ENCODE measurements at places on chromosomes 13 and 19.
A peak's percentile ranks its signal among the peaks of the same experiment; 100 is the strongest.

- DNase-seq = no peak
These were observed 28.2 kb downstream of the DACH1 start for GRCh38 chr13:71838842-71839241.

DNA sequence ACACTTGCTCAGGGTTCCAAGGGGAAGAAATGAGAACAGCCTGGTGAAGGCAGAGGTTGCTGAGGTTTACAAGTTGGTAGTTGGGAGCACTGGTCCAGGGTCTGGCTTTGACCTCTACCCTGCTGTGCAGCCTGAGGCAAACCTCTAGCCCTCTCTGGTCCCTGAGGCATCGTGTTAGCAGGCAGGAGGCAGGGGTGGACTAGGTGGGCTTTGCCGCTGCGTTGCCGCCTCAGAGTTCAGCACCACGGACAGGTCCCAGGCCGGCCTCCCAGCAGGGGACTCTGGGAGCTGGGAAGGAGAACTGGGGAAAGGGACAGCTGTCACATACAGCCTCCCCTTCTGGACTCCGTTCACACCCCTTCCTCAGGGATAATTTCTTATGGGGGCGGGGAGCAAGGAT, 3.1 kb downstream of the NCAN start:
- DNase-seq = no peak

- no peak for DNase-seq
These were observed 3.3 kb downstream of the LYL1 start for GRCh38 chr19:13099073-13099999.

DNA sequence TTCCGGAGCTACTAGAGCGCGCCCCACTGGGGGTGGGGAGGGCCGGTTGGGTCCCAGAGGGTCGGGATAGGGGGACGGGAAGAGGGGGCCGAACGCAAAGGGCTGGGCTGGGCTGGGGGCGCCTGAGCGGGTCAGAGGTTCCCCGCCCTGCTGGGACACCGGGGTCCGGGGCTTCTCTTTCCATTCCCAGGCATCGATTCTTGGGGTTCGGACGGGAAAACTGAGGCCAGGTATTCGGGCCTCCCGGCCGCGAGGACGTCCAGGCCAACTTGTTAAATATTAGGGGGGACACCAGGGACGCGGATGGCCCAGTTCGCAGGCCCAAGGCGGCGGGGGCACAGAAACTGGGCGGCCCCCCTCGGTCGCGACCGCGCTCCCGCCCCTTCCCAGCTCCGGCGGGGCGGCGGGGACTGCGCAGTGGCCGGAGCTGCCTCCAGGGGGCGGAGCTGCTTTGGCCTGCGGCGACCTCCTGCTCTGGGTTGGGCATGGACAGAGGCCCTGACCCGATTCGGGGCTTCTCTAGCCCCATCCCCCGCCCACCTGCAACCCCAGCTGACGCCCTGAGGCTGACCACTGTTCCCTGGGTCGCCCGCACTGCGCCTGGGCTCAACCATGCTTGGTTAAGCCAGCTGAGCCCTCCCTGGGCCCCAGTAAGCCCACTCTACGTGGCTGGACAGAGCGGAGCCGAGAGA, 1.2 kb upstream of the KLF16 start:
- no peak for DNase-seq

GRCh38 chr13:43472339-43472738, 314.4 kb downstream of the ENOX1 start:
- no peak for DNase-seq

- no peak for DNase-seq
These were observed 39.9 kb downstream of the ELF1 start for GRCh38 chr13:40979232-40979631.

DNA sequence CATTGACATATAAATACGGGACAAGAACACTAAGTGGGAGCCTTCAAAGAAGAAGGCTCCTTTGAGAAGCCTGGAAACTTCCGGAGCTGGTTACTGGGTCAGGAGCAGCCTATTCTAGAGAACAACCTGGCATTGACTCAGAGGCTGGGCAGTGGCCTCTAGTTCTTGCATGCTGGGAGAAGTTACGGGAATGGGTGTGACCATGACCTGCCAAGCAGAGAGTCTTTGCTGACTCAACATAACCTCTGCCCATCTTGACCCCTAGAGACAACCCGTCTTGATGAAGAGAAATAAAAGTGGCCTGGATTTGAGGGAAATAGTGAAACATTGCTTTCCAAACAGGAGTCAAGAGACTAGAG, 21.0 kb downstream of the STARD13 start:
- no peak for DNase-seq

DNA sequence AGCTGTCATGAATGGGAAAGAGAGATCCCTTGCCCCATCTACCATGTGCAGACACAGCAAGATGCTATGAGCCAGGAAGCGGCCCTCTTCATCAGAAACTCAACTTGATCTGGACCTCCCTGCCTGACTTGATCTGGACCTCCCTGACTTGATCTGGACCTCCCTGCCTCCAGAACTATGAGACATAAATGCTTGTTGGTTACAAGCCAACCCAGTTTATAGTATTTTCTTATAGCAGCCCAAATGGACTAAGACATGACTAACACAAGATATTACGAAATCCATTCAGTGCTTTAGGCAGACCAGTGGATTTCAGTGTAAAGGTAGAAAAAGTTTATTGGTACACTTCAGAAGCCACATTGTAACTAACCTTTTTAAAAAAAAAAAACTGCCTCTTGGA, 15.6 kb downstream of the PCID2 start:
- no peak for DNase-seq

GRCh38 chr13:45584816-45585215, 30.7 kb downstream of the ERICH6B start:
- DNase-seq = no peak

DNA sequence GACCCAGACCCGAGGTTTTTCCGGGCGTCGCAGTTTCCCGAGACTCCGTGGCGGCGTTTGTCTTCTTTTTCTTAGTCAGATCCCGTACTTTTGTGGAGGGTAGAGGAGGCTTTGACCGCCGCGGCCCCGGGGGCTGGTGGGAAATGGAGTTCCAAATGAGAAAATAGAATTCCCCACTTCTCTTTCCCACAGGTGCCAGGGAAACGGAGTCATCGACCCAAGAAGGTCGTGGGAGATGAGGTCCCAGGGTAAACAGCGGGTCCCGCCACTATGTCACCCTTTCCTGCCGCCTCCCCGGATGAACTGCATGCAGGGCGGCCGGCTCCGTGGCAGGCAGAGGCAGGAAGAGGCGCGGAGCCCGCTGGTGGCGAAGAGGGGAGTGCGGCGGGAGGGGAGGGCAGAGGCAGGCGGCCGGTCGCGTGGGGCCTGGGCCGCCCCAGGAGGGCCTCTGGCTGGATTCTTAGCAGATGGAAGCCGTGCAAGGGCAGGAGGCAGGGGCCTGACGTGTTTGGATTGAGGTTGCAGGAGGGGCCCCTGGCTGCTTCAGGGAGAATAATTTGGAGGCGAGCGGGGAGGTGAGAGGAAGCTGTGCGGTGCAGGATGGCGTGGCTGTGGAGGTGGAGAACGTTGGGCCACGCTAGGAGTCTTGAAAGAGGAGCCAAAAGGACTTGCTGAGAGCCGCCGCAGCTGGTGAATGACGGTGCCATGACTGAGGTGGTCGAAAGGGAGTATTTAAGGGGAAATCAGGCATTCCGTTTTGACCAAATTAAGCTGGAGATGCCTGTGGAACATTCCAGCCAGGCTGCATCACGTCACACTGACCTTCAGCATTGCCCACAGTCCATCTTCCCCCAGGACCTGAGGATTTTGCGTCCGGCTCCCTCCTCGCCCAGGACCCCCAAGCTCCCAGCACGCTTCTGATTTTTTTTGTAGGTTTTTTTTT, 11.7 kb downstream of the CYTH2 start:
- no peak for DNase-seq

DNA sequence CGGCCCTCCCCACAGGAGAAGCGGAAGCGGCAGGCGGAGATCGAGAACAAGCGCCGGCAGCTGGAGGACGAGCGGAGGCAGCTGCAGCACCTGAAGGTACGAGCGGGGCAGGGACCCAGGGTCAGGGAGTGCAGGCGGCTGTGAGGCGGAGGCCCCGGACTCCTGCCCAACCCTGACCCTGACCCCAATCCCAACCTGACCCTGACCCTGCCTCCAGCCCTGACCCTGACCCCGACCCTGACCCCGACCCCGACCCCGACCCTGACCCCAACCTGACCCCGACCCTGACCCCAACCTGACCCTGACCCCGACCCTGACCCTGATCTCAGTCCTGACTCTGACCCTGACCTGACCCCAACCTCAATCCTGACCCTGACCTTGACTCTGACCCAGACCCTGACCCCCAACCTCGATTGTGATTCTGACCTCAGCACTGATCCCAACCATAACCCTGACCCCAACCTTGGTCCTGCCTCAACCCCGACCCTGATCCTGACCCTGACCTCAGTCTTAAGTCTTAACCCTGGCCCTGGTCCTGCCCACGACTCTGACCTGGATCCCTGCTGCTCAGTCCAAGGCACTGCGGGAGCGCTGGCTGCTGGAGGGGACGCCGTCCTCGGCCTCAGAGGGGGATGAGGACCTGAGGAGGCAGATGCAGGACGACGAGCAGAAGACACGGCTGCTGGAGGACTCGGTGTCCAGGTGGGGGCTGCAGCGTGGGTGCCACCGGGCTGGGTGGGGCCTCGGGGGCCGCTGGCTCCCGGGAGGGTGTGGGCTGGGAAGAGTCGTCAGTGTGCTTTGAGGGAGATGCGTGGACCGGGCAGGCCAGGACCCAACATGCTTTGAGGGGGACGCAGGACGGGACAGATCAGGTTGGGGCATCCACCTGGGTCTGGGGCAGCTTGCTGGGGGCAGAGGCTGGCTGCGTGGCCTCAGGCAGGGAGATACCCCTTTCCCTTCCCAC, 18.5 kb downstream of the PALM start:
- DNase-seq = no peak

DNA sequence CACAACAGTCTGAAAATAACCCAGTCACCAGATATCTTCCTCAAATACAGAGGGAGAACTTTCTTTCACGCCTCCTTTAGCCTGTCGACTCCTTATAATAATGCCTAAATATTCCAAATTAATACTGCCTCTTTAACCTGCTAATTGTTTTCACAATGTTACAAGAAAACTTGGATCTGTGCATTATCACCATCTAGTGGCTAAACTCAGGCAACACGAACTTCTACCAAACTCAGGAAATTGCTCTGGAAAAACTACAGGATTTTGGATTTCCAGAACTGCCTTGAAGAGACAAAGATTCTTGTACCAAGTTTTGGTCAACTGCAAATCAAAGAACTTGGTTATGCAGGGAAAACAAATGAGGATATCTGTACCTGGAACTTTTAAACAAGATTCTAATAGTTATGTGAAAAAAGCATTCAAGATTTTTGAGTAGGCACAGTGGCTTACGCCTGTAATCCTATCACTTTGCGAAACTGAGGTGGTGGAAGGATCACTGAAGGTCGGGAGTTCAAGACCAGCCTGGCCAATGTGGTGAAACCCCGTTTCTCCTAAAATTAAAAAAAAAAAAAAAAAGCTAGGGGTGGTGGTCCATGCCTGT, 10.8 kb downstream of the CLN5 start:
- no peak for DNase-seq

DNA sequence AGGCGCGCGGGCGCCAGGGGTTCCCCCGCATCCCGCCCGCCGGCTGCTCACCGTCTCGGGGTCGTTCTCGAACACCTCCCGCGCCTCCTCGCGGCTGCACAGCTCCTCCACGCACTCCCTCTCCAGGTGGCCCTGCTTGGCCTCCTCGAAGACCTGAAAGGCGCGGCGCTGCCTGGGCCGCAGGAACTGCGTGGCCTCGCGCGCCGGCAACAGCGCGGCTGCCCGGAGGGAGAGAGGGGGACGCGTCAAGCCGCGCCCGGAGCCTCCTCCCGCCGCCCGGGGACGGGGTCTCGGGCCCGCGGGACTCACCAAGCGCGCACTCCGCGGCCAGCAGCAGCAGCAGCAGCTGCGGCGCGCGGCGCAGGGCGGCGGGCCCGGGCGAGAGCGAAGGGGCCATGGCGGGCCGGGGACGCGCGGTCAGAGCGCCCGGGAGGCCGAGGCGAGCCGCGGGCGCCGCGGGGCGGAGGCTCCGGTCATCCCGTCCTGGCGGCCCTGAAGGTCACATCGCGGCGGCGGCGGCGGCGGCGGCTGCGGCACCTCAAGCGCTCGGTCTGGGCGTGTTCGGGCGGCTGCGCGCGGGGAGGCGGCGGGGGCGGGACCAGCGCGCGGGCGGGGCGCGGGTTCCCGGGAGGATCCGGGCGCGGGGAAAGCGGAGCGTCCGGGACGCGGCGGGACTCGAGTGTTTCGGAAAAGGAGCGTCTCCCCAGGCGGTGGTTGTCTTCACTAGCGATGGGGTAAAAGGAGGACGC, at the start of gene GAS6:
GAS6 (minus strand) TSS at position 553 of the 749 bp plus-strand sequence; CDS start at position 397, 156 bp downstream.
- no peak for DNase-seq

GRCh38 chr19:4477034-4477801, 5.1 kb downstream of the HDGFL2 start:
- no peak for DNase-seq

DNA sequence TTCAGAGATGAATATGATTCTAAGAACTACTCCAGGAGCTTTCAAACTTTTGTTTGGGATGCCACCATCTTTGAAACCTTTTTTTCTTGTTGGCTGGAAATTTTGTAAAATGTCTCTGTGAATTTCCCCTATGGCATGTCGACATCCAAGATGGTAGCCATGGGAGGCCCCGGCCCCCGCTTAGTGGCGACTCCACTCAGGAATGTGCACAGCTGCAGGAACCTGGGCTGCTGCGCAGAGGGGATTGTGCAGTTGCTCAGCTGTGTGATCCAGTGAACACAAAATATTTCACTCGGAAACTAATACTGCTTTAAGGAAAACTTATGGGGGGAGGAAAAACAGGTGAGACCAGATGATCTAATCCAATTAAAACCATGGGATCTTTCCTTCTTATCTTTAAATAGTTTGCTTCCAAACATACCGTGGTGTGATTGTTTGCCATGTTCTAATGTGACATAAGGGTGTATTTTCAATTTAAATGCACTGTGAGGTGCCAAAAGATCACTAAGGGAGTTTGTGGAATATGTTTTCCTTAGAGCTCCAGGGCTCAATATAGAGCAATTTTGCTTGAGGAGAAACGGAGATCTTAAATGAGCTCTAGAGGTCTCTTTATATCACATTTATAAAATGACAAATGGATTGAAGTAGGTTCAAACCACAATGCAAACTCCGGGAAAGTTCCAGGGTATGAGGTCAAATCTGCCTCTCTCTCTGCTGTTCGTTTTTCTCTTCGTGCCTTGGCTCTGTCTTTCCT, 497.7 kb downstream of the FGF9 start:
- DNase-seq = no peak

- no peak for DNase-seq
These were observed 802.5 kb downstream of the EFNB2 start for GRCh38 chr13:105732806-105733529.

GRCh38 chr19:3700242-3701032, at the start of gene PIP5K1C:
Gene PIP5K1C, minus strand, starts transcription at chr19:3700468. Its CDS starts 78 bp downstream, at chr19:3700390.
- DNase-seq = peak; percentile 67

- no peak for DNase-seq
These were observed 662.0 kb downstream of the SLITRK1 start for GRCh38 chr13:83220241-83220640.

- no peak for DNase-seq
These were observed 9.6 kb downstream of the RAB11B start for GRCh38 chr19:8399681-8400188.
